HCEC 1CT (cell line): ENCODE measurements at places on chromosomes 7 and 10.

DNA sequence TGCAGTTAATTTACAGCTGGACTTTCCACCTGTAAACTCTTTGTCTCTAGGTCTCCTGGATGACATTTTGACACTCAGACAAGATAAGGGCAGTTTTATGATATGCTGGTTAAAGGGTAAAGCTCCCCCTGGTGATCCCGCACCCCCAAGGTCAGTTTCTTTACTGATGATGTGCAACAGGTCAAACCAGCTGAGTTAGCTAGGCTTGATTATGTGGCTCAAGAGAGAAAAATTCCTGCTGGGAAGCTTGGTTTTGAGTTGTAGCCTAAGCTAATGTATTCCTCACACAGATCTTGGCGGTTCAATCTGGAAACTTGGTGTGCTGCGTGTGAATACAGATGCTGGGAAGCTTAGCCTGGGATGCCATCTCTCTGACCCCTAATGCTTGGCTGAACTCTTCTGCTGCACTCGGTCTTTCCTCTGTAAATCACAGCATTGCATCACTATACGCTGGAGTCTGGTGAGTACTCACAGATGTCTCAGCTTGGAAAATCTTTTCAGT is 11.4 kb upstream of the AKR1D1 start:
- peak; percentile 36 for DNase-seq

GRCh38 chr10:62348029-62348428 is 26.1 kb upstream of the ZNF365 start:
- DNase-seq, result no peak

DNA sequence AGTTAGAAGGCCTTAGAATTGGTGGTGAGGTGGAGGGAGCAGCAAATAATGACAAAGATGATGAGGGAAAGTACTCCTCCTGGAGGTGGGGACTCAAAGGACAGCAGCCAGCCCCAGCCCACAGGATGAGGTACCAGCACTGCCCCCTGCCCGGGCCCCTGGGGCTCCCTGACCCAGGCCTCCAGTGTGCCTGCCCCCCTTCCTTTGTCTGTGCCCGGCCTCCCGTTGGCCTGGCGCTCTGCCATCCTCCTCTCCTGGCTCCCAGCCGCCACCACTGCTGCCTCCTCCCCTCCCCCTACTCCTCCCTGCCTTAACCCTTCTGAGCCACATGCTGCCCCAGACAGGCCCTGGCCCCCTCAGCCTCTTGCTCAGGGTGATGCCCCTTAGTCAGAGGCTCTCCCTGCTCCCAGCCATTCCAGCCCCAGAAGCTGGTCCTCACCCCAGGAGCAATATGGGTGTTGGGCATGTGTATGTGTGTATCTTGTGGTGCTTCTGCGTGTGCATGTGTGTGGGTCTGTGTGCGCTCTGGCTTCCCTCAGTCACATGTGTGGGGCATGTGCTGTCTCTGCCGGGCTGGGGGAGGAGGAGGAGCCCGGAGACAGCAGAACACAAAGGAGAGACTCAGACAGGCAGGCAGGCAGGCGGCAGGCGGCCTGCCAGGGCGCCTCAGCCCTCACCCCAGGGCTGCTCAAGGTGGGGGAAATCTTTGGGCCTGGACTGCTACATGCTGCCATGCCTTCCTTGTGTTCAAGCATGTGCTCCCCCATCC is 2.6 kb downstream of the LDB1 start:
- peak; percentile 59 for DNase-seq

DNA sequence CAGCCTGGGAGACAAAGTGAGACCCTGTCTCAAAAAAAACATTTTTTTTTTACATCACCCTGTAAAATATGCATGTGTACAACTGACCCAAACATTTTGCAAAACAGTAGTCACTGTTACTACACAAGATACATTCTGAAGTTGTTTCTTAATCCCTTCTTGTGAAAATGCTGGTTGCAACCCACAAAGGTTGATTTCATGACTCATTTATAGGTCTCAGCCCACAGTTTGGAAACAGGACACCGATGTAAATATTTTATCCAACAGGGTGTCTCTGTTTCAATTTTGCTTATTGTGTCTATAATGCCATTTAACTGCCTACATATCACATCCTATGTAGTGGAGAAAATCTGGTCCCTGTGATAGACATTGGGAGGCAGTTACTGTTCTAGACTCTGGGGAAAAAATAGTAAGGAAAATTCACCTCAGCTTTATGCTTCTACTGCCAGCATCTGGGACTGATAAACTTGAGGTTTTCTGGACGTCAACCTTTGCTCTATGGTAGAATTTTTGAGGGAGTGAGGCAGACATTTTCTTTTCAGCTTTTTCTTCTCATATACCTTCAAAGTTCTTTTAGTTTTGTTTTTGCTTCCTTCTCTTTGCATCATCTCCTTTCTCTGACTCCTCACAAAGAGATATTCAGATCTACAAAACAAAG is 1.6 kb upstream of the RAB19 start:
- DNase-seq, result peak; percentile 56
